ENCODE measurements at places on chromosomes 11 and 22.
A peak's percentile ranks its signal among the peaks of the same experiment; 100 is the strongest.

DNA sequence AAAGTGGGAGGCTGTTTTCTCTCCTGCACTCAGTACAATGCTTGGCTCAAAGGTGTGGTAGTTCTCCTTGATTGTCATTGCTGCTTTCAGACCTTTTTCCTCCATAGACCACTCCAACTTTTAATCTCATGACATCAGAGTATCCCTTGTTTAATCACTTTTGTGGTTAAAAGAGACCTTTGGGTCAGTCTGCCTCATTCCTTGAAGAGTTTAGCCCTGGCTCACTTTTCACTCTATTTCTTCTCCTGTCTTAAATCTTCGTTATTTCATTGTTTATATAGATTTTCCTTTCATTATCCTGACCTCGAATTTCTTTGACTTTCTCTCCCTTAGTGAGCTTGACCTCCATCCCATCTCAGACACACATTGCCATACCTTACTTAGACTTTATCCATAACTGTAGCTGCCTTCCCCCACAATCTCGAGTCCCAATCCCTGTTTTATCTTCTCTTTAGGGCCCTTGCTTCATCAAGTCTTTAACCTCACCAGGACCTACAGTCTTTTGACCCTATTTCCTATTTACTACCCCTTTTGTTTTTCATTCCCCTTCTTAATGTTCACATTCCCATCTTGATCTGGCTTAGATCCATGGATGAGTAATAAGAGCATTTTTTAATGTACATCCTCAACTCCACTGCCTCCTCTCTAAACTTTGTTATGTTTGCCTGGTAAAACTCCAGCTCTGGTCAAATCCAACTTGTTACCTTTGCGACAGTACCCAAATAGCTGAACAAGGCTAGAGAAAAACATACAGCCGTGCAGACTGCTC lies 9.5 kb downstream of the ATXN10 start:
- DNase-seq, result no peak

- DNase-seq, result no peak
Measured at GRCh38 chr11:64711138-64711955, 11.7 kb downstream of the NRXN2 start.

GRCh38 chr11:125348674-125349309 lies 147.3 kb downstream of the FEZ1 start:
- peak; percentile 33 for DNase-seq

DNA sequence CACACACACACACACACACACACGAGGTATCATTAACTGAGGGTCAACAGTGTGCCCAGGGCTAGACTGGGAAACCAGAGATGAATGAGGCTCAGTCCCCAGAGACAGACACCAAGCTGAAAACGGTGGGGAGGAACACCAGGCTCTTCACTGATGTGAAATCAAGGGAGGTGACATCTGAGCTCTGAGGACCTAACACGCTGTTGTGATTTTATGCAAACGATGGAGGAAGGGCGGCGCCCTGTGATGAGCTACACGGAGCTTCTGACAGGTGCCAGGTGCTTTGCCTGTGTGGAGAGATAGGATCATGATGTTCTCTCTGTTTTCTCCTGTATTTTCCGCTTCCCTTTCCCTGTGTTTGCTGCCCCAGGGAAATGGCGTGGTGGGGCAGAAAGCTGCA lies 6.5 kb upstream of the CYB5R3 start:
- no peak for DNase-seq

- no peak for DNase-seq
Measured at GRCh38 chr22:26828311-26828710, 170.9 kb downstream of the MIAT start.

DNA sequence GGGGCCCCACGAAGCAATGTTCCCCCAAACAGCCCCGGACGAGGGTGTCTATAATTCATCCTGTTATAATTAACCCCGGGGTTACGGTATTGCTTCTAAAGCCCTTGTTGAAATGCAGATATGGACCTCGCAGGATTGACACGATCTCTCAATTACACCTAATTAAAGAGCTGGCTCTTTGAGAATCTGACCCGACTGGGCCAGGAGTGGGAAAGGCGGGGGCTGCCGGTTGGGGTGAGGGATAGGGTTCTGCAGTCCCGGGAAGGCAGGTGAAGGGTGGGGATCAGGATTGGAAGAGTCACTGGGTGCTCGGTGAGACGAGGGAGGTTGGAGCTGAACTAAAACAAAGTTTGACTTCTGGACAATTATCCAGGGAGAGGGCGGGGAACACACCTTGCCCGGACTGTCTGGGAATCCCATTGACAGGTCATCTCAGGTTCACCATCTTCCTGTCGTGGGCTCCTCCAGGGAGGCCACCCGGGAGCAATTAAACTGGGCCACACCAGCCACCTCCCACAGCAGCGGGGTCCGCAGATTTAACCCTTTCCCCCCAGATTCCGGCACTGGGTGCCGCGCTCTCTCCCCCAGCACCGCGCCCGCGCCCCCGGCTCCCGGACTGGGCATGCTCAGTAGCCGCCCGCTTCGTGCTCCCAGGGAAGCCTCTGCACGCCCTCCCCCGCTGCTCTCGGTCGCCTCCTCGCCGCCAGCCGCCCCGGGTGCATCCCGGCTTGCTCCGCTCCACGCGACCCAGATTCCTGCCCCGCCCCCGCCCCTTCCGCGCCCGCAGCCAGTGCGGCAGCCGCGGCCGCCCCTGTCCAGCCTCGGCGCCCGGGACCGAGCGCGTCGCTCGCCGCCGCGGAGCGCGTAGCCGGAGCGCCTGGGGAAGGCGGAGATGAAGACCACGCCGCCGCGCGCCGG lies at the start of gene ELMOD1:
TSS of gene ELMOD1 (plus strand) at position 688 of the 918 bp plus-strand sequence. CDS start 27,043 bp downstream, outside the sequence.
- no peak for DNase-seq

DNA sequence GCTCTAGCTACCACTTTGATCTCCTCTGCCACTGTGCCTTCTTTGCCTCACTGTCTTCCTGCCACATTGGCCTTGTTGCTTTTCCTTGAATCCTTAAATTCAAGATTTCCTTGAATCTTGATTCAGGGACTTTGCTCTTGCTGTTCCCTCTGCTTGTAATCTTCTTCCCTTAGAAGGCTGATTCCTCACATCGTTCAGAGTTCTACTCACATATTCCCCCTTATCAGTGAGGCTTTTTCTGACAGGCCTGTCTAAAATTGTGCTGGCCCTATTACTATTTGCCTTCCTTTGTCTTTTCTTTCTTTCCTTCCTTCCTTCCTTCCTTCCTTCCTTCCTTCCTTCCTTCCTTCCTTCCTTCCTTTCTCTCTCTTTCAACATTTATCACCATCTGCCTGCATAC lies 206.9 kb upstream of the CCDC90B start:
- DNase-seq, result no peak

DNA sequence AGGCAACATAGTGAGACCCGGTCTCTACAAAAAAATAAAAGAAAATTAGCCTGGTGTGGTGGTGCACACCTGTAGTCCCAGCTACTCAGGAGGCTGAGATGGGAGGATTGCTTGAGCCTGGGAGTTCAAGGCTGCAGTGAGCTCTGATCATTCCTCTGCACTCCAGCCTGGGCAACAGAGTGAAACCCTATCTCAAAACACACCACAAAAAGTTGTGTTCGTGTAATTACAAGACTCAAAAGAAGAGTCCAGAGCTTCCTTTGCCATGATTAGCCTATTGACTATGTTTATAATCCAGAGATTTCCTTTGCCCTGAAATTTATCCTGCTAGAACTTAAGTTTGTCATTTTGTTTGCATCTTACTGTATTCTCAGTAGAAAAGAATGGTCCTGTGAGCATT lies 21.0 kb downstream of the SGSM3 start:
- DNase-seq, result no peak

DNA sequence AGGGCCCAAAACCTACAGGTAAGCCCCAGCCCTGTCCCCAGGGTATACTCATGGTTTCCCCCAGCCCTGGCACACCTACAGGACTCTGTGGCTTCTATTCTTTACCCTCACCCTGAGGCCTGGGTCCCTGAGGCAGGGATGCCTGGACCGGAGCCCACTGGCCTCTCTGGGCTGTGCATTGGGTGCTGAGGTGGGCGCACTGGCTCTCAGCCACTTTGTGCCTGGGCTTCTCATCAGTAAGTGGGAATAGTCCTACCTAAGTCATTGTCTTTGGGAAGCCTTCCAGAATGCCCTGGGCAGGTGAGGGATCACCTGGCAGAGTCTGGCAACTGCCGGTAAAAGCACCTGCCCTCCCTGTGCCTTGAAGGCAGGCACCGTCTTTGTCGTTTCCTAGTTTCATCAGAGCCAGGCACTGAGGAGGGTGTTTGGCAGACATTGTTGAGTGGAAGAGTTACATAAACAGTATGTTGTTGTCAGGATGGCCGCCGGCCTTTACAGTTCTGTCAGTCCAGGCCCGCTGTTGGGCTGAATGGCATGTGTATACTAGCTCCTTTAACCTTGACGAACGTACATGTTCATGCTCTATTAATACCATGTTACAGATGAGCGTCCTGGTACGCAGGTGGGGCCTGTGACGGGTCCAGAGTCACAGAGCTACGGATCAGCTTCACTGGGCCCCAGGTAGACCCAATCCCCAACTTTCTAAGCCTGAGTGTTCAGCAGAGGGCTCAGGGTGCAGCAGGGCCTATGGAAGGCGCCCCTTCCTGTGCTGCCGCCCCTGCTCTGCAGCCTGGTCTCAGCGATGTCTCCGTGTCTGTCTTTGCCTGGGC lies 23.0 kb downstream of the SHANK3 start:
- no peak for DNase-seq

DNA sequence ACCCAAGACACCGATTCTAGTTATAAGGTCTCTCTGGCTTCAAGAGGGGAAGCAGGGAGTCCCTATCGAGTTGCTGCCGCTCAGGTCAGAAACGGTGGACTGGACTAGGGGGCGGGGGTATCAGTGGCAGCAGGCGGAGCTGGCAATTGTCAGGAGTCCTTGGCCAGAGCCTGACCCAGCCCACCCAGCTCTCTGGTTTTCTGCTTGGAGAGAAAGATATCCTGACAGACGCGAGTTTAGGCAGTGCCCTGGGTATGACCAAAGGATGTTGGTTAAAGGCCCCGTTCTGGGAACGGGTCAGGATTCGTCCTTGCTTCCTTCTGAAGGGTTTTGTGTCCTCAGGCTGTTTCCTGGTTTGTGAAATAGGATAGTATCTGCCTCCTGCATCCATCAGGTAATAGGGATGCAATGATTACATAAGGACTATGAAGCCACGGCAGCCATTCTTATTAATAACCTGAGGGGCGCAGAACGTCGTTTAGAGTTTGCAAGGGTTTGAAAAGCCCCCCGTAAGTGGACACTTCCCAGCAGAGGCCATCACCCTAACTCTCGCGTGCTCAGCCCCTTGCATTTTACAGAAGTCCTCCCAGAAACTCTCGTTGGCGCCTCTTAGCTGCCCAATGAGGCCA lies 700 bp upstream of the DEPDC5 start:
- no peak for DNase-seq

GRCh38 chr11:27830206-27830605 lies 130.0 kb upstream of the BDNF start:
- DNase-seq, result no peak

- no peak for DNase-seq
Measured at GRCh38 chr22:29374401-29374800, 14.0 kb downstream of the AP1B1 start.

DNA sequence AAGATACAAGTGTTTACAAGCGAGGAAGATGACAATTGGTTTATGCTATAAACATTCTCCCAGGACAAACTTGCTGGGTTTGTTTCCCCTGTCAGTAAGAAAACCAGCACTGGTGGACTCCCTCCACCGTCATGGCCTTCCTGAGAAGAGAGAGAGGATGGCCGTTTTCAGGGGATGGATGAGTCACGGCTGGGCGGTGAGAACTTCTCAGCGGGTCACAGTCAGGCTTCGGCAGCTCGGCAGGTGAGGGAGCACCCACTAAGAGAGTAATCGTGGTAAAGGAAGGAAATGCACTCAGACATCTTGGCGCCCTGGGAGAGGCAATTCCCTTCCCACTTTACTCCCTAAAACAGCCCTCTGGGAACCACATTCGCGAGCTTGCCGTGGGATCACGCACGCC lies 83.9 kb downstream of the NCAM1 start:
- DNase-seq, result no peak

GRCh38 chr11:3995949-3996554 lies 98.5 kb upstream of the RRM1 start:
- no peak for DNase-seq

DNA sequence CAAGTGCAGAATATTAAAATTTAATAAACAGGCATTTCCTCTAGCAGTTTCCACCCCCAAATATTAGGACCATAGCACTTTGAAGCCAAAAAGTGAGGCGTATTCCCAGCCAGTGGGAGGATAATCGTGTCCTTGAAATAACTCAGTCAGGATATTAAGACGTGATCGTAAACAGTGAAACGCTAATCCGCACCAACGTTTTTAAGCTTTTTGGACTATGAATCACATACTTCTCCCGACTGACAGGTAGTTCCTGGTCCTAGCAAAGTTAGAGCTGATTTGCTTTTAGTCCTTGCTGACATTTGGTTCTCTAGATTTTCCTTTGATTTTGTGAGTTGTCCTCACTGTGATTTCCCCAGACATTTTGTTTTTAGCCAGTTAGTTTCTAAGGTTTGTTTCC lies 197.1 kb upstream of the ARHGAP20 start:
- no peak for DNase-seq

DNA sequence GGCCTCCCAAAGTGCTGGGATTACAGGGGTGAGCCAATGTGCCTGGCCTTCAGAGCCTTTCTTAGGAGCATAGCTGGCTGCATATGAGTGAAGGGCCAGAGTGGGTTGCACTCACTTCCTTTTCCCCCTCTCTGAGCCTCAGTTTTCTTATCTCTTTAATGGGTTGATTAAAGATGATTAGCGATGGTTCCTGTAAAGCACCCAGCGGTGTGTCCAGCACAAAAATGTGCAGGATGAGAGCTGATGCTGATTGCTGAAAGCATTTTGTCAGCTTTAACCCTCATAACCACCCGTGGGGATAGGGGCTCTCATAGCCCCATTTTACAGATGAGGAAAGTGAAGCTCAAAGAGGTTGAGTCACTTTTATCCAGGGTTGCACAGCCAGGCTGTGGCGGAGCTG lies 5.5 kb downstream of the CACNA1I start:
- DNase-seq, result no peak

GRCh38 chr11:121199516-121199915 lies 93.1 kb upstream of the SC5D start:
- DNase-seq, result no peak

GRCh38 chr11:84922836-84923235 lies 704.3 kb downstream of the DLG2 start:
- no peak for DNase-seq

GRCh38 chr11:41316751-41317150 lies 142.7 kb downstream of the LRRC4C start:
- DNase-seq, result no peak

- DNase-seq, result no peak
Measured at GRCh38 chr11:112566124-112566523, 305.5 kb upstream of the PLET1 start.
